NCI-H1694 treated with DMSO at 0.1 percent for 48 hours (cell line): ENCODE measurements at places on chromosomes 5 and 9.

DNA sequence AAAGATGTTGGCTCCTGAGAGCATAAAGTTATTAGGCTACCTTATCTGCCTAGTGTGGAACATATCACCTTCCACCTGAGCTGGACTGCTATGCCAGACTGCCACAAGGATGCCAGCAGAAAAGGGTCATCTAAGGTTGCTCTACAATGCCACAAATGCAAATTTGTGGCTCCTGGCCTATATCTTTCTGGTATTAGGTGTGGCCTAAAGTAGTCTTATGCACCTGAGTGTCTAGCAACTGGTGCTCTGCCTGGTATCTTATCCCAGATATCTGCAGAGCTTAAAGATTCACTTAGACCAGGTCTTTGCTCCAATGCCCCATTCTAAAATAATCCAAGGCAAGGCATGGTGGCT is 34.7 kb downstream of the DTWD2 start:
- no peak for DNase-seq

- DNase-seq: no peak
Observed at GRCh38 chr5:172334196-172334595, 50.6 kb upstream of the UBTD2 start.

DNA sequence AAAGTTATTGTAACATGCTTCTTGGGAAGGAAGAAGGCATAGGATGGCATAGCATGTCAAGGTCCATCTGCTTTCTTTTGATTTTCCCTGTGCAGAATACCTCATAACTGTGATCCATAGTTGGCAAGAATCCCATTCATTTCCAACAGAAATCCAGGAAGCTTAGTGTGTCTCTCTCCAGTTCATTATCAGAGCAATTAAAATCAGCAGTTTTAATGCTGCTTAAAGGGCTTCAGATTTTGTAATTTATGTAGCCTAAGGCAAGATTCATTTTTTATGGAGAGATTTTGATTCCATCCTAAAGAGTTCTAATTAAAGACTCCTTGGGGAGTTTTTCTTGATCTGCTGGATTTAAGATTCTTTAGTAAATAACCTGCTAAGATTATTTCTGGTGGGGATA is 560.1 kb downstream of the PDE4D start:
- DNase-seq: peak; percentile 2

- DNase-seq: no peak
Observed at GRCh38 chr9:5389109-5389732, 48.5 kb downstream of the PLGRKT start.

GRCh38 chr5:179816401-179816795 is 4.3 kb upstream of the SQSTM1 start:
- DNase-seq: no peak

DNA sequence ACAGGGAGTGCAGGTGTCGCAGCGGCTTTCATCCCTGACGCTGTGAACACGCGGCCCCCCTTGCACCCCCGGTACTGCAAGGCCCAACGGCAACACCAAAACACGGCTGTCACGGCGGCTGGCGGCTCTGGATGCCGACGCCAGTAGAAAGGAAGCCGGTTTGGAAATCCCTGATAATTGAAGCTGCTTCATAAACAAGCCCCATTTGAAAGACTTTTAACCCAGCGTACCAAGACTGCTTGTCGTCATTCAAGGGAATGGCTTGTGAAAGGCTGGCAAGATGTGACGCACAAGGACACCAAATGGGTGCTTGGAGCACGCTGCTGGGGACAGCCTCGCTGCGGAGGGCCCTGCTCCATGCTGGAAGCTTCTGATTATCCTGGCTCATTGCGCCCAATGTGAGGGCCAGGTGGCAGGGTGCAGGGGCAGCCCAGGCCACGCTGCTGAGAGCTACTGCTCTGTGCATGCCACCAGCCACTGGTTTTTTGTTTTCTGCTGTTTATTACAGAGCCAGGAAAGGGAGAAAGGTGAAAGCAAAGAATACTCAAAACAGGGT is 63.1 kb downstream of the GTF3C4 start:
- DNase-seq: no peak

GRCh38 chr9:107103621-107104020 is 179.5 kb upstream of the RAD23B start:
- peak; percentile 18 for DNase-seq

DNA sequence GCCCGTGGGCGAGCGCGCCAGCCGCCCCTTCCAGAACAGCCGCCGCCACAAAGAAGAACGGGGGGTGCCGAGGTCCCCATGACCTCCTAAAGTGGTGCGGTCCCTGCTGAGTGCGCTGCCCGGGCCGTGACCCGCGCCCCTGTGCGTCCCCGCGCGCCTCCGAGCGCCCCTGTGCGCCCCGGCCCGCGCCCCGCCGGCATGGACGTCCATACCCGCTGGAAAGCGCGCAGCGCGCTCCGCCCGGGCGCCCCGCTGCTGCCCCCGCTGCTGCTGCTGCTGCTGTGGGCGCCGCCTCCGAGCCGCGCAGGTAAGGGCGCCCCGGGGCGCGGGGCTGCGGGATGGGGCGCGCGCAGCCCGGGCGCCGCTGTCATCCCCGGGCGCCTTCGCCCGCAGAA is 384 bp downstream of the COL5A1 start:
- no peak for DNase-seq

DNA sequence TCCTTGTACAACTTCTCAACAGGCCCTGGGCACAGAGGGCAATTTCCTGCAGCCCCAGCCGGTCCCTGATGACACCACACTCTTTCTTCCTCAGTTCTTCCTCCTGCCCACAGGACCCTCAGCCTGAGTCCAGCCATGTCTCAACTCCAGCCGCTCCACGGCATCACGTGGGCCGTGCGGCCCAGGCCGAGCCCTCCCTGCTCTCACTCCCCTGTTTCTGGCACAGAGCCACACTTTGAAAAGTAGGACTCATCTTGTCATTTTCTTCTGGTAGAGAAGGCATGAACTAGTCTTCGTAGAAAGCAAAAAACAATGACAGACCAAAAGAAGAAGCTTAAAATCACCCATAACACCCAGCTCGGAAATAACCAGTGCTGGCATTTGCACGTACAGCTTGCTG is 404.7 kb upstream of the IRX1 start:
- DNase-seq: no peak

DNA sequence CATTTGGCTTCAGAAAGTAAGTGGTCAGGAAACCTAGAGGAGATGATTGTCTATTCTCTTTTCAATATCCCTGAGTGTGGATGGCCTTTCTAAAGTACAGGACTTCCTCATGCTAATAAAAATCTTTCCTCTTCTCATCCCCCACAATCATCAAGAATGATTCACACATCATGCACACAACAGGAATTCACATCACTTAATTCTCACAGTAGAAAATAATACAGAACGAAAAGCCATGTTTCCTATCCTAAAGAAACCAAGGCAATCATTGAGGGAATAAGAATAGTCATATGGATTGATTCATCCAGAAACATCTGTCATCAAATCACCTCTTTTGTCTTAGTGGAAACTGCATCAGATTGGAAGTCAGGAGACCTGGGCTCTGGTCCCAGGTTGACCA is 203.1 kb upstream of the PIK3R1 start:
- no peak for DNase-seq

- DNase-seq: no peak
Observed at GRCh38 chr5:112951124-112951702, 25.4 kb upstream of the DCP2 start.

GRCh38 chr5:99807346-99807745 is 727.8 kb upstream of the FAM174A start:
- no peak for DNase-seq

GRCh38 chr9:121823451-121824169 is 172.2 kb downstream of the DAB2IP start:
- no peak for DNase-seq

DNA sequence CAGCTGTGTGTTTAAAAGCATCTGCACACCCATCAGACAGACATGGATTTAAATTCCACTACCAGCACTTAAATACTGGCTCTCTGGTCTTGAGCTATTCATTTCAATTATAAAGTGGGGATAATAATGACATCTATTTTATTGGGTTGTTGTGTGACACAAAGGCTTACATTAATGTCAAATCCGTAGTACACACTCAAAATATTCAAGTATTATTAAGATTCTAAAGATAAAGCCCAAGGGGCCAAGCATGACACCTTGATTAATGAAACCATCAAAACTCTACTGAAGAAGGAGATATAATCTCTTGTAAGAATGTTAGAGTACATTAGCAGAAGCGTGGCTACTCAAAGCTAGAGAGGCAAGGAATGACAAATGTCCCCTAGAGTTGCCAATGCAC is 743.0 kb downstream of the KCTD16 start:
- no peak for DNase-seq

- no peak for DNase-seq
Observed at GRCh38 chr9:79329861-79330260, 241.9 kb upstream of the TLE4 start.

- peak; percentile 56 for DNase-seq
Observed at GRCh38 chr5:149228618-149229297, 42.9 kb upstream of the AFAP1L1 start.

- DNase-seq: no peak
Observed at GRCh38 chr9:21412107-21412506, 3.2 kb downstream of the IFNA8 start.
